ENCODE measurements at places on chromosomes 7 and 10.

DNA sequence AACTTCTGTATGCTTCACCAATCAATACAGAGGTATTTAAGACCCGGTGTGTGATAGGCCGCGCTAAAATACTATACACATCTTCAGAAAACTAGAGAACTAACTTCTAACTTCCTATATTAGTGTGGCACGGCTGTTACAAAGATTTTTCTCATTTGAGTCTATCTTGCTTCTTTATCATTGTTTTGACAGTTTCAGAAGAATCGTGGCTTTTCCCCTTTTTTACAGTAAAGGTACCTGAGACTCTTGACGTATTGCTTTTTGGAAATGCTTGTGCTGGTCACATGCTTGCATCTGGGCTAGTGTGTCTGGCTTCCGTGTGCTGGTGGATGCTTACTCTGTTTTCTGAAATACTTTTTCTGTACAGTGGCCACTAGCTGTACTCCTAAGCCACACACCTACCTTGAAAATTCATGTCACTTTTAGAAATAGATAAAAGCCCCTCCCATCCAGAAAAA is 12.7 kb downstream of the IKZF1 start:
- no peak for DNase-seq

DNA sequence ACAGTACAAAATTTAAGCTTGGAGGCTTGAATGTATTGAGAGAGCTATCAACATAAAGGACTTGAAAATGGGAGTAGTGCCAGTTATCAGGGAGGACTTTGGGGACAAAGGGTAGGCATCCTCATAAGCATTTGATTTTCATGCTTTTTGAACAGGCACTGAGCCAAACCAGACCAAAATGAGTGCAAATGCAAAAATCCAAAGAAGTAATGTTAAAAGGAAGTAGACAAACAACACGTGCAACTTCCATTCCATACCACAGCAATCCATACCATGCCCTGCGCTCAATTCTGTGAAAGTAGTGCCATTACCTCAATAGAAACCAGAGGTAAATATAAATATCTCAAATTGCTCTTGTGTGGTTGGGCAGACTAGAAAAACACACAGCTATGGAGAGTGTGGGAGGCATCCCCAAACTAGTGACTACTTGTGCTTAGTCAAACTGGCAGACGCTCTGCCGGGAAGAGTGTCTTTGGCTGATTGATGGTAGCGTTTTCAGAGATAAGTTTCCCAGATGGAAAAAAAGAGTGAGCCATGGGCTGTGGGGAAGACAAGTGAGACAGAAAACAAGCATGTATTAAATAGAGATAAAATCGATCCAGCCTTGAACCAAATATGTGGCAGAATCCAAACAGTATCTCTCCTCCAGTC is 161.5 kb downstream of the CREB5 start:
- no peak for DNase-seq

DNA sequence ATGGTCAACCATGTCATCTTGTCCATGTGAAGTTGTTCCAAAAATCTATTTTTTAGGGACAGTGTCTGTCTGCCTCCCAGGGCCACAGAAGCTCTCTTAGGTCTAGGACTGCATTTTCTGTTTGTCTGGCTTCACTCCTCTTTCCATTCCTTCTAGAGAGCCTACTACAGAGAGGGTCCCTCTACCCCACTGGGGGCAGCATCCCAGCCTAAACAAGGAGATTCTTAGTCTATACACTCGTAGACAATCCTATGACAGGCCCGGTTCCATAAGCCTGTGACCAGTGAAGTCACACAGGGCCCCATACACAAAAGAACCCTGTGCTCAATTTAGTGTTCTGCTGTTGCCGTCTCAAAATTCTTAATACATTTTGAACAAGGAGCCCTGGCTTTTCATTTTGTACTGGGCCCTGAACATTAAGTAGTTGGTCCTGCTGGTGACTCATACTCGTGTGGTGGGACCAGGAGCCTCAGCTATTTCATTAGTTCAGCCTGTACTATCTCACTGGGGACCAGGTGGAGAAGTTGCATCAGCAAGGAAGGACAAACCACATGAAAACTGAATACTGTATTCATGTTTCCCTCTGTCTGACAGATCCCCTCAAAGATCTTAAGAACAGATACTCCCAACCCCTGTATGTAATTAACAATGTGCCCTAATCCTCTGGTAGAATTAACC is 23.5 kb upstream of the FAM180A start:
- DNase-seq = no peak

GRCh38 chr7:152956006-152956405 is 196.5 kb downstream of the ACTR3B start:
- DNase-seq = no peak

- DNase-seq = no peak
Observed at GRCh38 chr10:119205894-119206602, 1.3 kb upstream of the GRK5 start.

DNA sequence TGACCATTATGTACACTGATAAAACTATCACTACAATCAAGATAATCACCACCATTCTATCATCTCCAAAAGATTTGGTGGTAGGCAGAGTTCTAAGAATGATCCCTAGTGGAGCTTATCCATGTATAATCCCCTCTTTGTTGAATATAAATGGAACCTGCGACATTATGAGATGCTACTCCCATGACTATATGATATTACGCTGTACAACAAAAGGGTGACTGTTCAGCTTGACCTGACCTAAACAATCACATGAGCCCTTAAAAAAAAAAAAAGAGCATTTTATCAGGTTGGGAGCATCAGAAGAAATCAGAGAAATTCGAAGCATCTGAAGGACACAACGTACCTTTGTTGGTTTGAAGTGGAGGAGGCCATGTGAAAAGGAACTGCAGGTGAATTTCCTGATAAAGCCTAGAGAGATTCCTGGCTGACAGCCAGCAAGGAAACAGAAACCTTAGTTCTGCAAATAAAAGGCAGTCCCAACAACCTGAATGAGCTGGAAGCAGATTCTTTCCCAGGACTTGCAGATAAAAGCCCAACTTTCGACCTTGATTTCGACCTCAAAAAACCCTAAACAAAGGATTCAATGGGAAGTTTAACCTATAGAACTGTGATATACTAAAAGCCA is 270.7 kb downstream of the ADRA2A start:
- no peak for DNase-seq

DNA sequence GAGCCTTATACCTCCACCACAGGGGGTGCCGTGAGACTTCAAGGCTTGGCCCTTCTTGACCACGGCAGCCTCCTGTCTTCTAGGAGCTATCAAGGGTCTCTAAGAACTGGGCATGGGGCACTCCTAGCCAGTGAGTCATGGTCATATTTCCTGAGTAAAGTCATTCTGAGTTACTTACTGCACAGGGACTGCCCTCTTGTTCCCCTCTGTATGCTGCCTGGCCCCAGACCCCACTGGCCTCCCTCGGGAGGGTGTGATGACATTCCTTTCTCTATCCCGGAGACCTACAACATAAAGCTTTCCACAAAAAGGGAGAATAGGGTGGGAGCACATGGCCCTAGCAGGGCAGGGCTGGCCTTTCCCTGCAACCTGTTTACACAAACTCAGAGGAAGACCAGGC is 21.4 kb downstream of the DPCD start:
- no peak for DNase-seq

DNA sequence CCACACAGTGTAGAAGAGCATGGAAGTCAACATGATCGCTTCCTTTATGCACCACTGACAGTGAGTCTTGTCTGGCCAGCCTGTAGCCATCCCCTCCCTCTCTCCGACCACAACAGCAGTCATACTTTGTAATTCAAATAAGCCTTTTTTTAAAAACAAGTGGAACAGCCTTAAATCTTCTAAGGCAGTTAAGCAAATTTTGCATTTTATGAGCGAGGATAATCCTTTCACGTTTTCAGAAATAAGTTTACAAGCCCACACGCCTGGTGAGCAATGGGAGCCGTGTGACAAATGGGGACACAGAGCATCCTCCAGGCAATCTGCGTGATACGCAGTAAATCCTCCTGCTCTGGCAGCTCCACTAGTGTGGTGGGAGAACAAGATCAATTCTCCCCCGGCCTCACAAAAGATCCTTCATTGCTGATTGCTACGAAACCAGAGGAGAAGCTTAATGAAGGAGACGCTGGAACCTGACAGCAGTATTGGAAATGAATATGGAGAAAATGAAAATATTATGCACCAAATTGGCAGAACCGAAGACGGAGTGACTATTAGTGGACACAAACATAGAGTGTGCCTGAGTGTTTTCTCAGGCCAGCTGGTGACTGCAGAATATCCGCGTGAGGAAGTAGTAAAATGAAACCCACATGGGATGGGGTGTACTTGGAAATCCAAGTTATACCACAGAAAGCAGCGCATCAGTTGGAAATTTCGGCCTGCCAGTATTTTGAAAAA is 104.2 kb upstream of the CDCA7L start:
- DNase-seq = no peak

DNA sequence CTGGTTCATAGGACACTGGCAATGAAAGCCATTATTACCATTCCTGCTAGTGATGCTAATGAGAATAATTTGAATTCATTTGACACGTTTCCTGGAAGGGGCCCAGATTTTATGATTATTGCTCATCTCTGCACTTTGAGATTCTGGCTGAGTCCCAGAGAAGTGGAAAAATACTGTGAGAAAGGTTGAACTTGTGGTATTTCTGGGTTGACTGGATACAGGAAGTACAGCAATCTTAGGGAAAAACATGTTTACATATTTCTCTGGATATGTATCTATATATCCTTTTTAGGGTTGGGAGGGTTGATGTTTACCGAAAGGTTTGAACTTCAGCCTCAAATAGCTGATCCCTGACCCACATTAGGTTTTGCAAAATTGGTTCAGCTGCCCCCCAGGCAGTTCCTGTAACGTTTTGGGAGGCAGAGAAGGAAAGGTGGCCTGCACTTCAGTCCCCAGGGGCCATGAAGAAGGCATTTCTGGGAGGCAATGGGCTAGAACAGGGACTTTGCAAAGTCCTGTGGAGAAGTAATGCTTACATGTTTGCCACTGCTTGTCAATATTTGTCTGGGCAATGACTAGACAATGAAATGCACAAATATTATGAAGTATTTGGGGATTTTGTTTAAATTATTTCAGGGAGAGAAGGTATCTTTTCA is 253.7 kb upstream of the PITRM1 start:
- DNase-seq = no peak

- DNase-seq = no peak
Observed at GRCh38 chr7:29881724-29882123, 75.4 kb downstream of the WIPF3 start.

DNA sequence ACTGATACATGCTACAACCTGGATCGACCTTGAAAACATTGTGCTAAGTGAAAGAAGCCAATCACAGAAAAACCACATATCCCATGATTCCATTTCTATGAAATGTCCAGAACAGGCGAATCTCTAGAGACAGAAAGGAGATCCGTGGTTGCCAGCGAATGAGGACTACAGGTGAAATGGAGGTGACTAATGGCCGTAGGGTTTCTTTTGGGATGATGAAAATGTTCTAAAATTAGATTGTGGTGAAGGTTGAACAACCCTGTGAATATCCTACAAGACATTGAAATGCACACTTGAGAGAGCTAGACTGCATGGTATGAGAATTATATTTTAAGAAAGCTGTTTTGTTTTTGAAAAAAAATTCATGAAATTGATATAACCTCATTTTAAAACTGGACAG is 188.5 kb upstream of the PLXNA4 start:
- DNase-seq = no peak

- no peak for DNase-seq
Observed at GRCh38 chr10:14326581-14326980, 4.1 kb downstream of the FRMD4A start.

GRCh38 chr10:56146806-56147205 is 214.3 kb downstream of the ZWINT start:
- DNase-seq = no peak

DNA sequence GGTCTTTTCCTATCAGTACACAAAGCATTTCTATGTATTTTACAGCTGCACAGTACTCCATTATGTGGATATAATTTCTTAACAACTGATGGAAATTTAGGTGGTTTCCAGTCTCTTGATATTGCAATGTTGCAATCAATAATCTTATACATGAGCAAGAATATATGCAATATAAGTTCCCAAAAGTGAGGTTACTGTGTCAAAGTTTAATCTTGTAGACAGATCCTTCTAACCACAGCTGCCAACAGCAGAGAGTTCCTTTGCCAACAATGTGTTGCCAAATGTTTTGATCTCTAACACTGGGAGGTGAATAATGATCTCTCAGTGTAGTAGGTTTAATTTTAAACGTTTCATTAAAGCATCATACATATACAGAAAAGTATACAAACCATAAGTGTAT is 54.5 kb downstream of the CUL2 start:
- DNase-seq = no peak

DNA sequence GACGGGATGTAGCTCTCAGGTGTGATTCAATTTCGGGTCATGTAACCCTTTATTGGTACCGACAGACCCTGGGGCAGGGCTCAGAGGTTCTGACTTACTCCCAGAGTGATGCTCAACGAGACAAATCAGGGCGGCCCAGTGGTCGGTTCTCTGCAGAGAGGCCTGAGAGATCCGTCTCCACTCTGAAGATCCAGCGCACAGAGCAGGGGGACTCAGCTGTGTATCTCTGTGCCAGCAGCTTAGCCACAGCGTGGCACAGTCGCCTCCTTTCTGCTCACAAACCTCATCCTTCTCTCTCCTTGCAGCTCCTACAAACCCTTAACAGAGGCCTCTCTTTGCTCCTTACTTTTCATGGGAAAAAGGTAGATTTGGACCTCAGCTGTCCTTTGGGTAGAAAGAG is 197.5 kb upstream of the PRSS58 start:
- no peak for DNase-seq

- DNase-seq = no peak
Observed at GRCh38 chr7:117872561-117873309, 506 bp downstream of the CTTNBP2 start.

Measured in cortex of kidney (tissue), 1 donor.